Fibroblast of lung (primary cell): ENCODE measurements at places on chromosomes 2 and 18. TPM values are rescaled to one million over a fixed set of nuclear protein-coding genes. Genes with fewer than 3 reads are reported as not detected.

- DNase-seq, result peak; percentile 19
Observed at GRCh38 chr2:52289741-52290140, 1257.8 kb upstream of the NRXN1 start.

- no peak for DNase-seq
Observed at GRCh38 chr2:24189551-24189950, 14.7 kb downstream of the FAM228A start.

DNA sequence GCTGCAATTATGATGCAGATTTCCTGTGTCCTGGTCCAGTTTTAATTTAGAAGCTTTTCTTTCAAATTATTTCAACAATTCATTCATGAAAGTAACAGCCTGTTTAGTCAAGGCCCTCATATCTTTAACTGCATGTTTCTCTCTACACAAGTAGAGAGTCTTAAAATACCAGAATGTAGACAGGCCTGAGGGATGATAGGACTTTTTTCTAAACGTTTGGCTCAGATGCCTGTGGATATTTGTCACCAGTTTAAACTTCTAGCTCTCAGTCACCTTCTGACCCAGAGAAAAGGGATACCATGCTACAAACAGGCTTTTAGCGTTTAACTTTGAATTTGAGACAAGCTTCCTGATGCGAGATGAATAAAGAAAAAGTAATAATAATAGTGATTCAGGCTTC, 15.7 kb downstream of the COL5A2 start:
- peak; percentile 93 for DNase-seq

GRCh38 chr2:69272803-69273471, 114.1 kb downstream of the GFPT1 start:
- DNase-seq, result no peak

DNA sequence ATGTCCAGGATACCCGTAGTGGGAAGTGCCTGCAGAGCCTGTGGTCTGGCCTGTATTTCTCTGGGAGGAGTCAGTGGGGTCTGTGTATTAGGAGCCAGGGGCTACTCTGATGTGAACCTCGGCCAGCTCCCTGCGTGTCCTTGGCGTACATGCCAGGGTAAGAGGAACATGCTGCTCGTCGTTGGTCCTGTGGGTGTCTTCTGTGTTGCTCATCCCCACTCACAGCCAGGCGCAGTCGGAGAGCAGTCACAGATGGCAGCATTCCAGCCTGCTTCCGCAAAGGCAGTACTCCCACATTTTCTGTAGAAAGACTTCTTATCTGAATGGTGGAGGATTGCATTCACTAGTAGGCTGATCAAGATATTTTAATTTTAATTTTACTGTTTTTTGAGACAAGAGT, 84.9 kb downstream of the DGKD start:
- no peak for DNase-seq

- no peak for DNase-seq
Observed at GRCh38 chr18:62655520-62656219, 59.7 kb upstream of the PHLPP1 start.

DNA sequence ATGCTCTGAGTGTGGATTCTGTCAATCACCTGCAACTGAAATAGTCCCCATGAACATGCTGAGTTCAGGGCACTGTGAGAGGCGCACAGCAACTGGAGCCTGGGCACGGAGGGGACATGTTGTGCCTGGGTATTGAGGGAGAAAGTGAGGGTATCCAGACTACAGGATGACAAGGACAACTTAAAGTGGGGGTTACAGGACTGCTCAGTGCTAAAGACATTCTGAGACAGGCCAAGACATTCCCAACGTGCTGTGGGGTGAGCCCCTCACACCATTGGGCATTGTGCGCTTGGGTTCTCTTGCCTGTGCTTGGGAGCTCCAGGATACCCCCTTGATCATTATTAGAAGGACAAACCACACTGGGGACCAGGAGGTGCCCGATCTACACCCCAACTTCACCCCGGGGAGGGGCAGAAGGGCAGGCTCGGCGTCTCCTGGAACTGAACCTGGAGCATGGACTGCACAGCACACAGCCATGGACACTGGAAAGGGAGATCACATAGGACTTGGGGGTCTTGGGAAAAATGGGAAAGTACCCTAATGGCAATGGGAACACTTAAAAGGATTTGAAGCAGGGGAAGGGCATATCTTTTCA, 72.5 kb upstream of the HDAC4 start:
- no peak for DNase-seq

GRCh38 chr2:15985531-15985930, 45.2 kb downstream of the MYCN start:
- no peak for DNase-seq

GRCh38 chr2:239250216-239251081, 150.4 kb downstream of the HDAC4 start:
- no peak for DNase-seq

DNA sequence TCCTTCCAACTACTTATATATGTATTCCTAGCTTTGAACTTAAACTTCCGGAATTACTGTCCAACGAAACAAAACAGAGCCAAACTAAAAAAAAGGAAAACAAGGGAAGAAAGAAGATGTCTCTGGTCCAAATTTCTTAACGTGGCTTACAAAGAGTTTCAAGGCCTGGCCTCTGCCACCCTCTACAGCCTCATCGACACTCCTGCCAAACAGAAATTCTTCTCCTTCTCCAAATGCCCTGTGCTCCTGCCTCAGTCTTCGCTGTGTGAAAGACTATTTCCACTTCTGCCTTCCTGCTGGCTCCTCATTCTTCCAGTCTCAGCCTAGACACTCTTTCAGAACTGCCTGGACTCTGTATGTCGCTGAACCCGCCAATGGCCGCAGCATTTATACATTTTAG, 249.2 kb downstream of the TXNL1 start:
- DNase-seq, result no peak

DNA sequence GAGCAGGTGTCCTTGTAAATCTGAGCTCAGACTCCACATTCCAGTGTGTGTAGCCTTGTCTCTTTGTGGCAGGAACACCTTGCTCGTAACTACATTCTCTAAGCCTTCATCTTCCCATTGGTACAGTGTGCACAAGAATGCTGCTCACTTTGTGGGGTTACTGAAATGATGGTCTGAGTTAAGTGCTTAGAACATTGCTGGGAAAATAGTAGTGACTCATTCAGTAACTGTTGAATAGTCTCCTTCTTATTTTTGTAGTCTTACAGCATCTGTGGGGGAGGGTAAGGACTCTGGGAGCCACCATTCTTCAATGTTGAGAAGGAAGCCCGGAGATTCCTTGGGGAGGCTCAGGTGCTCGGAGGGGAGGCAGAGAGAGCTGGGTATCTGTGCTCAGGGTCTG, 236.0 kb upstream of the HDAC4 start:
- no peak for DNase-seq

GRCh38 chr2:1827686-1828085, 83.4 kb upstream of the PXDN start:
- DNase-seq, result no peak

DNA sequence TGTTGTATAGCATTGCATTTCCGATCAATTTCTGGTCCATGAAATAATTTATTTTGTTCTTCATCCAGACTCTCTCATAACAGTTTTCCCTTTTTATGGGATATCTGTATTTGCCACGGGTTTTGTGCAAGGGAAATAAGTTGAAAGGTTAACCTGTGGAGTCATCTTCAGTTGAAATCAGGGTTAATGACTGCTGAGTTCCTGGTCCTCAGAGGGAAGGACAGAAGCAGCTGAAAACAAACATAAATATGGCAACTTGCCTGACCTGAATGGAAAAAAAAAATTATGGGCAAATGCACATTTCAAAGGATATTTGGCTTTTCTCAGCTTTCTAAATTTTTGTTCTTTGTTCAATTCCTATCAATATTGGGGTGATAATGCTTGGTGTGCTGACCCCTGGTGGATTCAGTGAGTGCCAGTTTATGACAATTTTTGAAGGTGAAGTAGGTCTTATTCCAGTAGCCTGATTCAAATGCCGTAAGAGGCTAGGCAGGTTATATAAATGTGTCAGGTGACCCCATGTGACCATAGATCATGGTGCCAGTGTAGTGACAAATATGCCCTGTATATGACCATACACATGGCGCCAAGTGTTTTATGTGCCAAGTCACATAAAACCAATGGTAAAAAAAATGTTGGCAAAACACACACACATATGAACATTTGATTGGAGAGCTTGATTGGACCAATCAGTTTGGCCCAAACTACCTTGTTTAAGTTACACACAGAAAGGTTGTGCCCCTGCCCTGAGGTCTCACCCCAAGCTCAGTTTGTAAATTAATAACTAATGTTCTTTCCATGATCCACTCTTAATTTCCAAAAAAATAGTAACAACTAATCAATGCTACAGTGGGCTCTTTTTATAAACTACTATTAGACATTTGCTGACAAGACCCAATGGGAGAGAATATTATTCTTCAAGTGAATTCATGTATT, 47.6 kb upstream of the FAM124B start:
- DNase-seq, result peak; percentile 35

GRCh38 chr2:165281387-165281786, 42.2 kb downstream of the SCN2A start:
- no peak for DNase-seq

The VIT gene
- 0.17 and 0.77 TPM in 2 replicates for total RNA-seq

The BUB1 gene
- total RNA-seq, result 3.9 and 11.2 TPM in 2 replicates

The SMCHD1 gene
- total RNA-seq, result 96.1 and 96.6 TPM in 2 replicates
